ENCODE measurements at places on chromosomes 2 and 18.

GRCh38 chr2:219901155-219901554 lies 273.7 kb downstream of the SLC4A3 start:
- no peak for DNase-seq

GRCh38 chr2:191533693-191534180 lies 144.2 kb upstream of the NABP1 start:
- no peak for DNase-seq

GRCh38 chr2:30481323-30481800 lies 34.3 kb downstream of the LCLAT1 start:
- no peak for DNase-seq

DNA sequence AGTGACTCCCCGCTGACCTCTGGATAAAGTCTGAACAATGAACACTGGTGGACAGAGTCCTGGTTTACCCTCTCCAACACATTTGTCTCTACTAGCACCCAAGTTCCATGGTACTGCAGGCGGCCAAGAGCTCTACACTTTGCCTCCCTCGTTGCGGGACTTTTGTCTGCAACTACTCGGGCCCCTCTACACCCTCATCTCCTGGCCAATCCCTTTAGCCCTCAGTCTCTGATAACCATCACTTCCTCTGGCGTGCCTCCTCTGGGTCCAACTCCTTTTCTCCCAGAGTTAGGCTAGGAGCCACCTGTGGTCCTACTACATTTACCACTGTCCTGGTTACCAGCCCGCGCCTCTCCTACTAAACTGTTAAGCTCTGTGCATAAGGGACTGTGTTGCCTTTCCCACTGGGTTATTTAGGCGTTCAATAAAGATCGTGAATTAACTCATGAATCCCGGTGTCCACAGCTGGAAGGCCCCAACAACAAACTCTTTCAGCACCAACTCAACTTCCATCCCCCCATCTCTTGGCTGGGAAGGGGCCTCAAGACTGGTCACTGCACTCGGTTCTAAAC lies 757 bp downstream of the HDHD2 start:
- no peak for DNase-seq

GRCh38 chr2:205679410-205680009 lies 2.8 kb upstream of the NRP2 start:
- no peak for DNase-seq

DNA sequence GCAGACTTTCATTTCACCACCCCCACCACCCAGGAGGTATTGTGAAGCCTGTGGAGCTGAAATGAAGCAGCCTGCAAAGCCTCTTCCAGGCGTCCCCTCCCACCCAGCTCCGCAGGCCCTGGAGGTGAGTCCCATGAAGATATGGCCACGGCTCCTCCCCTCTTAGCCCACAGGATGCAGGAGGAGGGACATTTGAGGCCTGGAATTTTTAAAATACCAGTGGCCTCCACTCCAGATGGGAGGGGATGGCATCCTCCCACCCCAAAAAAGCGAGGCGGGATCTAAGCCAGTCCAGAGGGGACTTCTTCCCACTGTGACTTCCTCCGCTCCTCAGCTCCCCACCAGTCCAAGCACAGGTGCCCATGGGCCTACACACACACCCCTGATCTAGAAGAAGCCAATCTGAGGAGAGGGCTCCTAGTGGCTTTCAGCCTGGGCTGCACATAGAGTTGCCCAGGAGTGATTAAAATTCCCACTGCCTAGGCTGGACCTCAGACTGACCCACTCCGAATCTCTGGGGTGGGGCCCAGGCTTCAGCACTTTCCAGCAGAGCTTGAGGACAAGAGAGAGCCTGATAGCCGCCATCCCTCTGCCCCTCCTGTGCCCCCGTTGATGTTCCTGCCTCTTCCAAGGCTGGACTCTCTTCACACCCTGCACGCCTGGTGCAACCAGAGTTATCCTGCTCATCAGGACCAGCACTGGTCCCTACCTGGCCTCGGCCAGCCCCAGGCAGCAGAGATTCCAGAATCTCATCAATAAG lies 206.9 kb downstream of the TNS1 start:
- no peak for DNase-seq

Data from amygdala (tissue), 56 donors.